Right lung (tissue), 10 donors: ENCODE measurements at places on chromosomes 6 and 20.

- no peak for DNase-seq
Observed at GRCh38 chr6:51459958-51460357, 627.5 kb downstream of the PKHD1 start.

DNA sequence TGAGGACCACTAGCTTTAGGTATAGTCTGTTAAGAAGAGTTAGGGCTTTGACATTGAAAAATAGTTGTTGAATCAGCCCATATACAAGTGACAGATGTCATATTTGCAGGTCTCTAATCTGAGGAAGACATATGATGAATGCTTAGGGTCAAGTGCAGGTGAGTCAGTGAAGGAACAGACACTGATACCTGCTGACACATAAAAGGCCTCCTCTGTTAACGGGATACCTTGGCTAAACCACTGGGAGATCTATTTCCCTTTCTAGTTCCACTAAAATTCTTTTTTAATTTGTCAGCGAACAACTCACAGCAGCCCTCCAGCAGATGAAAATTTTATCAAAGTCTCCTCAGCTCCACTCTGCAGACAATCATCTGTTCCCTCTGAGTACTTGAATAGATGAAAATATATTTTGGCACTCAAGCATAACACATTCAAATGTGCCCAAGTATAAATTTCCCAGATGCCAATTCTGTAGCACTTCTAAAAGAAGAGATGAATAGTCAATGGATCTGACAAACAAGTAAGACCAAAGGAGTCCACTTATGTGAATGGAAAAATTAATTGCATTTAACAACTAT is 154.0 kb downstream of the KIF16B start:
- DNase-seq = no peak

GRCh38 chr6:142821164-142821716 is 123.7 kb downstream of the HIVEP2 start:
- no peak for DNase-seq

- no peak for DNase-seq
Observed at GRCh38 chr6:48426636-48427035, 315.6 kb upstream of the PTCHD4 start.

GRCh38 chr6:122652431-122652830 is 42.2 kb downstream of the PKIB start:
- DNase-seq = no peak

DNA sequence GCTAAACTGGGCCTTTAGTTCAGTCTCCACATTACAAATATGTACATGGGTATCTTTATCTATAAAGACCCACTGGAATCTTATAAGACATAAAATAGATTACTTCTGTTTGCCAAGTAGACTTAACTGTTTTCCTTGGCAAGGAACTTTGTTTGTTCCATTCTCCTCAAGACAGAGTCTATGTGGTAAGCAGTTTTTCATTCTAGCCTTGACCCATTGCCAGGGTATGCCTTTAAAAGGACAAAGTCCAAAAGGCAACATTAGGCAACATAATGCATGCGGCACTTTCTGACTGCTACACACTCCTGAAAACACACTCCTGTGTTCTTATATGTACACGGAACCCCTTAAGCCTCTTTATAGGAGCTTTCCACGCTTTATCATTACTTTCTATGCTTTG is 20.4 kb downstream of the VNN1 start:
- no peak for DNase-seq

DNA sequence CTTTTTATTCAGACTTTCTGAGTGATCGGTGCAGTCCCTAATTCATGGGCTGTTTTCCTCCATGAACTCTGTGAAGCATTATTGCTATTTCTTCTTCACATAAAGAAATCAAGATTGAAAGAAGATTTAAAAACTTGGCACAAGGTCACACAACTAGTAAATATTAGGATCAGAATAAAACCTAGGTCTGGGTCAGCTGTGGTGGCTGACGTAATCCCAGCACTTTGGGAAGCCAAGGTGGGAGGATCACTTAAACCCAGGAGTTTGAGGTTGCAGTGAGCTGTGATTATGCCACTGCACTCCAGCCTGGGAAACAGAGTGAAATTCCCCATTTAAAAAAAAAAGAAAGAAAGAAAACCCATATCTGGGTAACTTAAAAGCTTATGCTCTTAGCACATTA is 1.4 kb downstream of the ZSCAN9 start:
- DNase-seq = no peak

DNA sequence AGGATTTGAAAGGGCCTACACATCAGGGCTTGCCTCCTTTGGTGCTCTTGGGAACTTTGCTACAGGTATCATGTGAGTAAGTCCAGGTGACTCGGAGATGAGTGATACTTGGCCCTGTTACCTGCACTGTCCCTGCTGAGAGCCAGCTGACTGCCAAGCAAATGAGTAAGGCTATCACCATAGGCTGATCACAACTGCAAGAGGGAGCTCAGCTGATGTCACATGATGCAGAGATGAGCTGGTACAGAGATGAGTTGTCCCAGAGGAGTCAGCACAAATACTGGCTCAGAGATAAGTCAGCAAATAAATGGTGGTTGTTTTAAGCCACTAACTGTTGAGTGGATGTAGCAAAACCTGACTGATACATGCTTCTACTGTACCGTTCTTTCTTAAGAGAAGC is 41.4 kb downstream of the LAMP5 start:
- DNase-seq = no peak

DNA sequence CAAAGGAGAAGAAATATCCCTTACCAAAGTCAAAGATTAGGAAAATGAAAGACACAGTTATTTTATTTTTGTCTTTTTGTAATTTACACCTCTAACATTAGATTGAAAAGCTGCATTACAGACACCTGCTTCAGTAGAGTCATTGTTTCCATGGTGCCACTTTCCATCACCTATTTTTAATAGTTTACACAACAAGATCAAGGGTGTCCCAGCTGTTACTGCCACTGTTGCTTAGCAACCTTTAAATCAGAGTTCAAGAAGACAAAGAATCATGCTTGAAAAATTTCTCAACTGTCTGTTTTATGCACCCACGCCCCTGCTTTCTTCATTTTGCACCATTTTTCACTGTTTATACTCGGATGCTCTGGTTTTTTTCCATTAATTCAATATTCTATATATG is 668.2 kb upstream of the GJE1 start:
- DNase-seq = no peak

- no peak for DNase-seq
Observed at GRCh38 chr6:20319520-20320357, 81.9 kb upstream of the E2F3 start.

DNA sequence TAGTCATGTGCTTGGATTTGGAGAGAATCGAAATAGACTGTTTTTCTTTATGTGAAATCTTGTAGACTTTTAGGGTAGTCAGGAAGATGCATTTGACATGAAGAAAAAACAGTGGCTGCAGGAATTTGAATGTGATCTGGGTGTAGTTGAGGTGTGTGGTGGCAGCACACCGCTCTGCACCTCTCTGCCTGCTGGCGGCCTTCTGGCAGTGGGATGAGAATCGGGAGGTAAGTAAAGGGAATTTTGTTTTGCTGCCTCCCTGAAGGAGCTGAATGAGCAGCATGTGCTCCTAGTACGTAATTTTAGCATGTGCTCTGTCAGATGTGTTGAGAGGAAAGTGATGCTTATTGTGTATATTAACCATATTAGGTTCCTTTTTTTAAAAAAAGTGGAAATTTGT is 3.2 kb downstream of the TPD52L2 start:
- no peak for DNase-seq

DNA sequence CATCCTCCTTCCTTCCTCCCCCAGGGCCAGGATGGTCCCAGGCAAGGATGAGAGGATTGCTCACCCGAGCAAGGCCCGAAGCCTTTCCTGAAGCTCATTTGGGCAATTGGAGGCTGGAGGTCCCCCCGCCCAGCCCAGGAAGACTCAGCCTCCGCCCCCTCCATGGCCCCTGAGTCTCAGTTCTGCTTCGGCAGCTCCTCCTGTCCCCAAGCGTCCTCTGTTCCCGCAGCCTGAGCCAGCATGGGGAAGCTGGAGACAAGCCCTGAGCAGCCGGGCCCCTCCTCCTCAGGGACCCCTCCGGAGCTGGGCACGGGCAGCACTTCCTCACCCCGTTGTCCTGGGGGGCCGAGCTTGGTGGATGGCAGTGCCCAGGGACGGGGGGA is 26.0 kb downstream of the SLC17A9 start:
- DNase-seq = no peak

GRCh38 chr20:19003366-19004336 is 190.1 kb downstream of the SCP2D1 start:
- no peak for DNase-seq

- no peak for DNase-seq
Observed at GRCh38 chr20:58623579-58624473, 27.3 kb upstream of the STX16 start.

- no peak for DNase-seq
Observed at GRCh38 chr20:18412221-18412901, 54.5 kb downstream of the DZANK1 start.

DNA sequence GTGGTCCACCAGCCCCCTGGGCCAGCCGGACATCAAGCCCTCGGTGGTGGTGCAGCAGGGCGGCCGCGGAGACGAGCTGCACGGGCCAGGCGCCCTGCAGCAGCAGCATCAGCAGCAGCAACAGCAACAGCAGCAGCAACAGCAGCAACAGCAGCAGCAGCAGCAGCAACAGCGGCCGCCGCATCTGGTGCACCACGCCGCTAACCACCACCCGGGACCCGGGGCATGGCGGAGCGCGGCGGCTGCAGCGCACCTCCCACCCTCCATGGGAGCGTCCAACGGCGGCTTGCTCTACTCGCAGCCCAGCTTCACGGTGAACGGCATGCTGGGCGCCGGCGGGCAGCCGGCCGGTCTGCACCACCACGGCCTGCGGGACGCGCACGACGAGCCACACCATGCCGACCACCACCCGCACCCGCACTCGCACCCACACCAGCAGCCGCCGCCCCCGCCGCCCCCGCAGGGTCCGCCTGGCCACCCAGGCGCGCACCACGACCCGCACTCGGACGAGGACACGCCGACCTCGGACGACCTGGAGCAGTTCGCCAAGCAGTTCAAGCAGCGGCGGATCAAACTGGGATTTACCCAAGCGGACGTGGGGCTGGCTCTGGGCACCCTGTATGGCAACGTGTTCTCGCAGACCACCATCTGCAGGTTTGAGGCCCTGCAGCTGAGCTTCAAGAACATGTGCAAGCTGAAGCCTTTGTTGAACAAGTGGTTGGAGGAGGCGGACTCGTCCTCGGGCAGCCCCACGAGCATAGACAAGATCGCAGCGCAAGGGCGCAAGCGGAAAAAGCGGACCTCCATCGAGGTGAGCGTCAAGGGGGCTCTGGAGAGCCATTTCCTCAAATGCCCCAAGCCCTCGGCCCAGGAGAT is 1.0 kb downstream of the POU3F2 start:
- DNase-seq = no peak

DNA sequence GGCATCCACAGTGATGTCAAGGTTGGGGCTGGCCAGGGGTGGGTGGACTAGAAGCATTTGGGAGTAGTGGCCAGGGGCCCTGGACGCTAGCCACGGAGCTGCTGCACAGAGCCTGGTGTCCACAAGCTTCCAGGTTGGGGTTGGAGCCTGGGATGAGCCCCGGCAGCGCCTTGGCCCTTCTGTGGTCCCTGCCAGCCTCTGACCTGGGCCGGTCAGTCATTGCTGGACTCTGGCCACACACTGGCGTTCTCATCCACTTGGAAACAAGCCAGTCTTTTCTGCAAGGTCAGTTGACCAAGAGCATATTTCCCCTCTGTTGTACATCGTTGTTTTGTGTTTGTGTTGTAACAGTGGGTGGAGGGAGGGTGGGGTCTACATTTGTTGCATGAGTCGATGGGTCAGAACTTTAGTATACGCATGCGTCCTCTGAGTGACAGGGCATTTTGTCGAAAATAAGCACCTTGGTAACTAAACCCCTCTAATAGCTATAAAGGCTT is 8.4 kb downstream of the PSMA7 start:
- DNase-seq = no peak

DNA sequence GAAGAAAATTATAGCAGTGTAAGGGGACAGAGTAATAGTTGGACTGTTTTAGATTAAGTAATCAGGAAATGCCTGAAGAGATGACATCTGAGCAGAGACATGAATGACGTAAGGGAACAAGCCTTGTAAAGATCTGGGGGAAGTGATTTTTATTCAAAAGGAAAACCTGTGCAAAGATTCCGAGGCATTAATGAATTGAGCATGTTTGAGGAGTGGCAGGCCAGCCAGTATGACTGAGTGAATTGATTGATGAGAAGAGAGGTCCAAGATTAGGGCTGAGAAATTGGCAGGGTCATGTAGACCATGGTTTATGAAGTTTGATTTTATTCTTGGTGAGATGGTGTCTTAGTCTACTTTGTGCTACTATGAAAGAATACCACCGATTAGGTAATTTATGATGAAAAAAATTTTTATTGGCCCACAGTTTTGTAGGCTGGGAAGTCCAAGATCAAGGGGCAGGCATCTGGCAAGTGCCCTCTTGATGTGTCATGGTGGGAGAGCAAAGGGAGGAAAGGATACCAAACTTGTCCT is 95.1 kb downstream of the LIN28B start:
- DNase-seq = no peak

- no peak for DNase-seq
Observed at GRCh38 chr6:44057238-44057930, 69.9 kb downstream of the MRPL14 start.

DNA sequence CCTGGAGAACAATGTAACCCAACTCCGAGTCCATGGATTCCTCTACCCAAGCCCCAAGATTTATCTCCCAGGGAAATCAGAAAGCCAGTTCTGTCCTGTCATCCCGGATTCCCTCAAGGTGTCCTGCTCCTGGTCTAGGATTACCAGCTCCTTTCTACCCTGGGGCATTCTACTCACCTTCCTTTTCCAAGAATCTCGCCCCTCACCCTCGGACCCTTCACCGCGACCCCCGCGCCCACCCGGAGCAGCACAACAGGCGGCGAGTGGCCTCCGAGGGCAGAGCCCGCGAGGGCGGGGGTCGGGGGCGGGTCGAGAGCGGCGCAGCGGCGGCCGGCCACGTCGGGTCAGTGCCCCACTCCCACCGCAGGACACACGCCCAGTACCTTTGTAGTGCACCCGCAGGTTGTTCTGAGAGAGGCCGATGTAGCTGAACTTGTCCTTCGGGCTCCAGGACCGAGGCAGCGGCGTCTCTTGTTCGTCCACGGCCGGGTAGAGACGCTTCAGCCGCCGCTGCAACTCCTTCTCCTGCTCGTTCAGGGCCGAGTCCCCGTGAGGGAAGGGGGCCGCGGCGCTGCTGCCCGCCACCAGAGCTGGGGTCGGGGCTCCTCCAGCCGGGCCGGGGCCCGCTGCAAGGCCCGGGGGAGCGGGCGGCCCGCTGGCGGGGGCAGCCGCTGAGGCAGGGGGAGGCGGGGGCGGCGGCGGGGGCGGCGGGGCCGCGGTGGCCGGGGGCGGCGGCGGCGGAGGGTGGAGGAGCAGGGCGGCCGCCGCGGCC is 897 bp downstream of the RANBP9 start:
- peak; percentile 42 for DNase-seq

DNA sequence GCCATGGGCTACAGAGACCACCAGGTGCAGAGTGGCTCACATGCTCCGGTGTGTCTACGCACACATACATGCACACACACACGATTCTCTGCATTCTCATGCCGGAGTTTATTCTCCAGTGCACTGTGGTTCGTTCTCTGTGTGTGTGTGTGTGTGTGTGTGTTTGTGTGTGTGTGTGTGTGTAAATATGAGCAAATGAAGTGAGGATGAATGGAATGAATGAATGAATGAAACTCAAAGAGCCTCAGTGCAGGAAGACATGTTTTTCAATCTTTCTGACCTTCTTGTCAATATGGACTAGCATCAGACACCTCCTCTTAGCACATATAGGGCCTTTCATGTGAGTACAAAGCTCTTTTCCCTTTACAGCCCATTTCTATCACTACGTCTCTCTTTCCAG is 1.6 kb downstream of the TMEM74B start:
- no peak for DNase-seq

GRCh38 chr6:155341130-155341828 is 27.0 kb upstream of the TFB1M start:
- no peak for DNase-seq

GRCh38 chr6:80530103-80530502 is 423.6 kb downstream of the BCKDHB start:
- DNase-seq = no peak
